ENCODE measurements at places on chromosomes 5 and 9.
A peak's percentile ranks its signal among the peaks of the same experiment; 100 is the strongest.

DNA sequence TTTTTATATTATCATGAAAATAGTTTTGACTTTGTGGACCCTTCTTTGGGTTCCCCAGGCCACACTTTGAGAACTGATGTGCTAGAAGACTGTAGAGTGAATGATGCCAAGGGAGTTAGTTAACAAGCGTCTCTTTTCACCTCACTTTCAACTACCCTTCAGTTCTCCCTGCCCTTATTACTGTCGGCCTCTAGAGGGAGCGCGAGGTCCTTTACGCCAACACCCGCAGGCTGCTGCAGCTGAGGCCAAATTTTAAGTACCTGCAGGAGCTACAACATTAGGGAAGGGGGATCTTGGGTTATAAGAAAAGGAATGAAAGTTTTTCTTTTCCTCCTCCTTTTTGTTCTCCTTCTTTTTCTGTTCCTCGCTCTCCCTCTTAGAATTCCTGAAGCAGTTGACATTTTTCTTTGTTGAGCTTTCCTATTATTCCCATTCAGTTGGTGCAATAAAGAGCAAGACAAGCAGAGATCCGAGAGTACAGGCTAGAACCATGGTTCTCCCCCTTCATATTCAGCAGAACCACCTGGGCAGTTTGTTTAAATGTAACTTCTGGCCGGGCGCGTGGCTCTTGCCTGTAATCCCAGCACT, 84.0 kb downstream of the ZFAND5 start:
- peak; percentile 78 for DNase-seq

DNA sequence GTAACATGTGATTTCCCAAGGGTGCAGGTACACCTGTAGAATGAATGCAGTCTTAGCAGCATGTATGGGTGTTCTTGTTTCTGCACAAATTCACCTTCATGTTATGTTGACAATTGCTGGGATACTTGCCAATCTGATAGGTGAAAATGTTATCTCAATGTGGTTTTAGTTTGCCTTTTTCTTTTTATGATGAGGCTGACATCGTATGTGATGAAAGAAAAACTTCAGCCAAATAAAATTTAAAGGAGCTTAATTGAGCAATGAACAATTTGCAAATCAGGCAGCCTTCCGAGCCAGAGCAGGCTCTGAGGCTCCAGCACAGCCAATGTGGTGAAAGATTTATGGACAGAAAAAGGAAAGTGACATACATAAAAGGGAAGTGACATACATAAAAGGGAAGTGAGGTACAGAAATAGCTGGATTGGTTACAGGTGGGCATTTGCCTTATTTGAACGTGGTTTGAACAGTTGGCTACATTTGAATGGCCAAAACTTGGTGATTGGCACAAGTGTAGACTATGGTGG, 10.5 kb downstream of the TAL2 start:
- no peak for DNase-seq

- DNase-seq, result no peak
Measured at GRCh38 chr9:920927-921326, 55.5 kb upstream of the DMRT3 start.

DNA sequence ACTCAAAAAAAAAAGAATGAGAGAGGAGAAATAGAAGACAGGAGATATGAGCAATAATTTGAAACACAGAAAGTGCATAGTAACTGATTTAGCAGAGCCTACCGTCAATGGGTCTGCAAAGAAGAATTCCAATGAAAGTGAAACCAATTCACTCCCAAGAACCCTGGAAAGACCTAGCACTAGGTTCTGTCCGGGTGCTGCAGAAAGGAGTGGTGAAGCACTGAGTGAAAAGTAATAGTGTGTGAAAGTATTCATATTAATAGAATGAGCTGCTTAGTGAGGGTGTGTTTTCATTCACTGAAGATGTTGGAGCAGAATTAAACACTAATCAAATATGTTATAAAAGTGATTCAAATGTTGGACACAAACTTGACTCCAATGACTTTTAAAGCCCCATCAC, 51.3 kb upstream of the SLC30A5 start:
- DNase-seq, result no peak

DNA sequence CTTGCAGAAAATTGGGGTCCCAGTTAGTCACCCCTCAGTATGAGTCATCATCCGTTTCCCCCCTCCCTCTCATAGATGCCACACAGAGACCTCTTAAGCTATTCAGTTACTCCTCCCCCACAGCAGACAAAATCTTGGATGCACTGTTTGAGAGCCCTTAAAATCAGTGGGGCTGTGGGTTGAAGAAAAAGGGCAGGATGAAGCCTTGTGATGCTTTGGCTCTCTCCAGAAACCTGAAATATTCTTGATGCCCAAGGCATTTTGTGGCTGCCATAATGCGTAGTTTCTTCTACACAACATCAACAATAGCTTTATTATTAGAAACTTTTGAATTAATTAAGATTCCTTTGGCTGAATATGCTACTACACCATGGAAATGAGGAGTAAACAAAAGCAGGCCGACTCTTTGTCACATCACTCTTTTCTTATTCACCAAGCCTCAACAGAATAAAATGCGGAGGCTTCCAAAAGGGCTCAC, 133.8 kb downstream of the MRPS30 start:
- no peak for DNase-seq
